ENCODE measurements at places on chromosomes 2 and 18.

DNA sequence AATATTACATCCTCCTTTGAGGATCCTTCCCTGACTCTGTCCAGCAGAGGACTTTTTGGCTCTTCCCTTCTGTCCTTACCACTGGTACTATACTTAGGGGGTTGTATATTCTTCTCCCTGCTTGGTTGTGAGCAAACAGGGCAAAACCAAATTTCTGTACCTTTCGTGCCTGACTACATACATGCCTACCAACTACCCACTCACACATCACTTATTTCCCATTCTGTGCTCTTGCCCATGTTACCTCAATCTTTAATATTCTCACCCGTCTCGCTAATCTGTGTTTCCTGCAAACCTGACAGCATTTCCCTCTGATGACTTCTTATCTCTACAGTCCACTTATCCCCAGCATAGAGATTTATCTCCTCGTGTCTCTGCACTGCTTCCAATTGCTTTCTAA lies 58.6 kb downstream of the FTCDNL1 start:
- DNase-seq: no peak

- no peak for DNase-seq
Measured at GRCh38 chr18:78630981-78631510, 348.6 kb upstream of the SALL3 start.

DNA sequence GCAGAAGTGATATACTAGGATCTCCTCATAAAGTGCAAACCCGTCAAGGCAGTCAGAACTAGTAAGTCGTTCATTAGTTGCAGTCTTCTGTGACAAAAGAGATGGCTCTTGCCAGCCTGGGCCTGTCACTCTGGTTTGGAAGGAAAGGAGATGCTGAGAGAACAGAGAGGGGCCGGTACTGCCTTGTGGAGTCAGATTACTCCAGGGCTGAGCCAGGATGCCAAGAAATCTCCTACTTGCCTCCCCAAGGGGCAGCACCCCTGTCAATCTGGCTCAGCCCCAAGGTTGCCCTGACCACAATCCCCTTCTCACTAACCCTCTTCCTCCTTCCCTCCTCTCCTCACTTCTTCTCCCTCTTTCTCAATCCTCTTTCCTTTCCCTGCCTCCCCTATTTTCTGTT lies 62.9 kb upstream of the ASPRV1 start:
- no peak for DNase-seq

GRCh38 chr2:217277646-217278398 lies 418.0 kb upstream of the TNP1 start:
- DNase-seq: peak; percentile 82

DNA sequence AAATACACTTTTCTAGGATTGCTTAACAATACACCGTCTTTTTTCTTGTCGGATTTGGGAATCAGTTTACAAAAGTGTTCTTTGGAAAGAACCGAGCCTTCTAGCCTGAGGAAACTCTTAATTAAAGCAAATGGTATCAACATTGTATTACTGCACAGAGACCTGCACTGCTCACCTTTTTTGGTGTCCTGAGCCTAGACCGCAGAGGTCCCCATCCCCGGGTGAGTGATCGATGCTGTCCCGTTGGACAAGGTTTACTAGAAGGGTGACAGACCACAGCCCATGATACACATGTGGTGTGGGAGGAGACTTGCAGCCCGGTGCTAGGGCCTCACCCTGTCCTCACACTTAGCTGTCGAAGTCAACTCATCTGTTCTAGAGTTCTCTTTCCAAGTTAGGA lies 55.3 kb downstream of the TSHZ1 start:
- DNase-seq: no peak

- DNase-seq: no peak
Measured at GRCh38 chr2:119367472-119368099, 809 bp downstream of the DBI start.

- DNase-seq: no peak
Measured at GRCh38 chr2:13560322-13560721, 843.6 kb downstream of the TRIB2 start.

DNA sequence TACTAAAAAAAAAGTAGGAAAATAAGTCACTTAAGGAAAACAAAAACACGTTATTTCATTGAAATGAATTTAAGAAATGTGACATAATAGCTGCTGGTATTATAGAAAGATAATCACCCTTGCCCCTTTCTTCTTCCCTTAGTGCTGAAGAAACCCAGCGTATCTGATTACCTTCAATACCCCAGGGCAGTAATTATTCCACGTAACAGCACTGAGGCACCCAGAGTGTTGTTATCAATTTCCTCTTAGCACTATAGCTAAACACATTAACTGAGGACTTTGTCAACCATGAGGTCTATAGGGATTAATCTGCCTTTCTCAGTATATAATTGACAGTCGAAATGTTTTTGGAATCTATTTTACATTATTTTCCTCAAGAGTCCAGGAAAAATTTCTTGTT lies 180.0 kb upstream of the NXPH2 start:
- no peak for DNase-seq

DNA sequence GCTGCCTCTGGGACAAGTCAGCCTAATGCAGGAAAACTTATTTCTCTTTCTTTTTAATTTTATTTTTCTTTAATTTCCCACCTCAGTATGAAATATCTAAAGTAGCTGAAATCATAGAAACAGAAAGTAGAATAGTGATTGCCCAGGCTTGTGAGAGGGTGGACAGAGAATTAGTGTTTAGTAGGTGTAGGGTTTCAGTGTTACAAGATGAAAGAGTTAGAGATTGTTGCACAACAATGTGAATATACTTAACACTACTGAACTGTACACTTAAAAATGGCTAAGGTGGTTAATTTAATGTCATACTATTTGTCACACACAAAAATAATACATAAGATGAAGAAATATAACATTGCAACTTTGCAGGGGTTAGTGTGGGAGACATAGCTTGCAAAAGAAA lies 80.8 kb downstream of the NAT8 start:
- no peak for DNase-seq

DNA sequence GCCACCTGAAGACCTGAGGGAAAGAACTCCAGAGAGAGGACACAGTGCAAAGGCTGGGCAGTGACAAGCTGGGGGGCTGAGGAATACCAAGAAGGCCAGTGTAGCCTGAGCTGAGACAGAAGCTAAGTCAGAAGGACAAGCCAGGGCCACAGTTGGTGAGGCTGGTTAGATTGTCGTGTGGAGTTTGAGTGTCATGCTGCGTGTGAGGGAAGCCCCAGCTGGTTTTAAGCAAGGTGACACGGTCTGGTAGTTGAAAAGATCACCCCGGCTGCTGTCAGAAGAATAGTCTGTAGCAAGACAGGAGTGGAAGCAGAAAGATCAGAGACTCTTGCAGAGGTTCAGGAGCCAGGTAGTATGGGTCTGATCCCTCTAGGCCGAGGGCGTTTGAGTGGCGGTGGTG lies 50.6 kb upstream of the RMDN2 start:
- no peak for DNase-seq
